ENCODE measurements at places on chromosomes 7 and 10.

DNA sequence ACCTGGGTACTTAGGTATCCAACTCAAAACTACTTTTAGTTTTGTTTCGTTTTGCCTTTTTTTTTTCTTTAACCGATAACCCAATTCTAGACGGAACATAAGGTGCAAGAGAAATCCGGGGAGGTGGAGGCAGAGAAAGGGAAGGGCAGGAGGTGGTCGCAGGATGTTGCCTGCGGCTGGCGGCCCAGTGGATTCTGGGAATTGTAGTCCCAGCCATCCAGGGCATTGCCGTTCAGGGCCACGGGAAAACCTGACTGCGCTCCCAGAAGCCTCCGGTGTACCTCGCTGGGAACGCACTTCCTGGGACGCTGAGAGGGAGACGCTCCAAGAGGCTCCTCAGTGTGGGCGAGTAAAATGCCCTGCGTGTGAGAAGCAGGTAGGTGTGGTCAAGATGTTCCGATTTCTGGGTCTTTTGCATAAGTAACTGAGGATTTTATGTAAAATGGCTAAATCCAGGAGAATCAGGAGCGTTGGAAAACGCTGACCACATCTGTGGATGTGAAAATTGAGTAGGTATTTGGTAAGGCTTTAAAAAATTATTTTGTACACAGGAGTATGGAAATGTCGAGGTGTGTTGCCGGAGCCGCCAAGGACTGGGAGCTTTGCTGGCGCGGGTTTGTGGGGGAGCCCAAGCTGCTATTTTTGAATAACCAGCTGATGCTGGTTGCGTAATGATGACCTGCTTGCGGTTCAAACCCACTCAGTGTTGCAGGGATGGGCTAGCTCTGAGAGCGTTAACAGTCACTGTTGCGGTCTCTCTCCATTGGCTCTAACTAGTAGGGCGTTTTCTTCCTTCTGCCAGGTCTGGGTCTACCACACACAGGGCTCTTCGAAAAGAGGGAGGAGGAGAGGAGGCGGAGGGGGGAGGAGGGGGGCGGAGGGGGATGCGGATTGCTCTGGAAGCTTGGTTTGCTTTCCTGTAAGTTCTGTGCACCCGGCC lies at the start of gene CLDN12:
Gene CLDN12 (plus strand): TSS at position 288 of the 940 bp plus-strand sequence. CDS start 9,216 bp downstream, outside the sequence.
- DNase-seq = peak; percentile 94

- no peak for DNase-seq
Observed at GRCh38 chr7:37344886-37345579, 103.6 kb downstream of the ELMO1 start.

- DNase-seq = no peak
Observed at GRCh38 chr10:103666087-103666761, 172.7 kb downstream of the NEURL1 start.

- peak; percentile 23 for DNase-seq
Observed at GRCh38 chr7:117458977-117459583, 20.7 kb upstream of the CFTR start.

DNA sequence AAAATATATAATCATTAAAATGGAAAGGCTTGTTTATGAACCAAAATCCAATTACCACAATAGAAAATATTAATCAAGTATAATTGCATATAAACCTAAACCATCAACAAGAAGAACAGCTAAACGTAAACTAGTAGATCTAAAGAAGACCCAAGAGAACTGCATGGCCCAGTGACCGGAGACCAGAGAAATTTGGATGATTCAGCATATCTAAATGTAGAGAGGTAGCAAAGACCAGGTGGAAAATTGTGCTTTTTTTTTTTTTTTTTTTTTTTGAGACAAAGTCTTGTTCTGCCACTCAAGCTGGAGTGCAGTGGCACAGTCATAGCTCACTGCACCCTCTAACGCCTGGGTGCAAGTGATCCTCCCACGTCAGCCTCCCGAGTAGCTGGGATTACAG lies 207.2 kb upstream of the SEMA3E start:
- no peak for DNase-seq

DNA sequence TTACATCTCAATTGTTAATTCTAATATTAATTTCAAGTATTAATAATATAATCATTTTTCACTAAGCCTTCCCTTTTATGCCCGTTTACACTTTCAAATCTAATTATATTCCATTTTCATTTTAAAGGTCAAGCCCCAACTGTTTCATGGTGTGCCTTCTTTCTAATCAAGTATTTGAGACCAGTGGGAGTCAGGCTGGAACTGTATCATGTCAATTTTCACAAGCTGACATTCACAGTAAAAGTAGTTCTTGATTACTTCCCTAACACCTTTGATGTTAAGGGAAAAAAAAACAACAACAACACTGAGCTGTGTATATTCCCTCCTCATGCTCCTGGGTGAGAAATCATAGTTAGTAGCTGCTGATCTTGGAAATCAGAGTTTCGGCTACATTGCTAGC lies 38.1 kb downstream of the SFTPD start:
- no peak for DNase-seq

GRCh38 chr7:94378356-94378755 lies 16.3 kb upstream of the COL1A2 start:
- no peak for DNase-seq

DNA sequence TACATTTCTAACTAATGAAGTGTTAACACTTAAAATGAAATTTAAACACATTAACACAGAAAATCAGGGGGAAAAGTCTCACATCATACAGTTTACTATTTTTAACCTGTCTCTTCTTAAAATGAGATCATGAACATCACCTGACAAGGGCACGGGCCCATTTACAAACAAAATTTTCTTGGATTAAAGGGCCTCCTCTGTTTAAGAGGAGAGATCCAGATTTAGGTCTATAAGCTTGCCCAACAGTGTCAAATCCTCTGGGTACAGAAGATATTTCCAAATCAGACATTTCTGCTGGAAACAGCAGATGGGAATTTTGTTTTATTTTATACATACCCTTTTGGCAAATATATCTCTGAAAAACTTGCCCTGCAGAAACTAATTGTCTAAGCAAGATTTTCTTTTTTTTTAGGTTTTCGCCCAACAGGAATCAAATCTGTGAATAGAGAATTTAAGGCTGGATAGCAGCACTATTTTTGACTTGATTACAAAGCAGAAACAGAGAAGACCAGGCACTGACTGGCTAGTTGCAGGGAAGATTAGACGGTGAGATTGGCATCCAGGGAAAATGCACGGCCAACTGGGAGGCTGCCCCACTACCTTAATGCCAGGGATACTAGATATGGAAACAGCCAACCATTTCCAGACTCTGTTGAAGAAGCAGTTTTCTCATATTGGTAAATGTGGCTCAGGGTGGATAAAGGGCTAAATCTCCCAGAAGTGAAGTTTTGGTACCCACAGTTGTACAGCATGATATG lies 173.4 kb downstream of the LRRN3 start:
- DNase-seq = no peak

- DNase-seq = no peak
Observed at GRCh38 chr7:920351-921070, 34.0 kb downstream of the ADAP1 start.

Measured in NCI-H345 (cell line).